ENCODE measurements at places on chromosomes 16 and 17.

GRCh38 chr16:912322-912683, 58.5 kb downstream of the LMF1 start:
- DNase-seq = no peak

GRCh38 chr16:49857423-49858181, 1.7 kb upstream of the ZNF423 start:
- DNase-seq = peak; percentile 88

GRCh38 chr17:49454050-49454449, 39.4 kb upstream of the PHB1 start:
- peak; percentile 81 for DNase-seq

DNA sequence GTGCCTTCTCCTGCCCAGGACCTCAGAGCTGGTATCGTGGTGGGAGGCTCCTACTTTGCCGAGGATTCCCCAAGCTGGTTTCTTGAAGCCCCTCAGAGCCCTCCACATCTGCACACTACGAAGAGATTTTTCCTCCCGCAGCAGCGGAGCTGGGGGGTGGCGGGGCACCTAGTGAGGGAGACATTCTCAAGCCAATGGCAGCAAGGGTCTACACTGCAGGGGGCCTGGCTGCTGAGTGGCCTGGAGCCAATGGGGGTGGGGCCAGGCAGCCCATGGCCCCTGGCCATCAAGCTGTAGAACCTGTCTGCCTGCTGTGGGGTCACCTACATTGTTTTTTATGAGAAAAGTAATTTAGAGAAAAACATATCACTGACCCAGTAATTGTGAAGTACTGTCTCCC, 5.0 kb downstream of the SLC26A11 start:
- DNase-seq = no peak

DNA sequence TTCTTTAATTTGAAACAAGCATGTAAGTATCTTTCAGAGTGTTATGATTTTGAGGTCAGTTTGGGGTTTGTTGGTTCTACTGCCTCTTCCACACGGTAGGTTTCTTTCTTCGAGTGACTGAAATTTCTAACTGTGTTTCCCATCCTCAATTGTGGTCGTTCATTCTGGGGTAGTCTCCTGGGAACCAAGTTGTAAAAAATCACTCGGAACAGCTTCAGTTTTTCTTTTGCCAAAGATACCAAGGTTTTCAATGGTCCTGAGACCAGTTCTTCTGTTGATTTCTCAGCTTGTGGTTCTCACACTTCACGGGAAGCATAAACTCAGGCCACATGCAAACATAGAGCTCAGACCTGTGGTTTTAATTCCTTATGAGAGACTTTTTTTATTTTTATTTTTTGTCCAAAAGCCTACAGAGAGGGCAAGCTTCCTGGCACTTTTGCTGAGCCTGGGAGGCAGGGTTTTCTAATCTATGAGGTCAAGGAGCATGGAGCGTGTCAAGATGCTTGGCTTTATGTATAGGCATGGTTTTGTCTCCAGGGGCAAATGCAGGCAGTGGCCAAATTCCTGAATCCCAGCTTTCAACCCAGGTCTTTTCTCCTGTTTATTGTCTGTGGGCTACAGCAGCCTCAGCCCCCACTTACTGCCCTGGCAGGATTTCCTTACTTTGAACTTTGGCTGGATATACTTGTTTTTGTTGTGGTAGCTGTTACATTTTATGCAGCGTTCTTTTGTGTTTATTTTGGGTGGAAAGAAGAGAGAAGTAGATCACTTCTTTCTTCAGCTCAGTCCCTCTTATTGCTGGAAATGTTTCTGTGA, 32.9 kb downstream of the HS3ST3A1 start:
- DNase-seq = no peak

GRCh38 chr16:34050787-34051320, 591.4 kb downstream of the TP53TG3F start:
- DNase-seq = no peak

- DNase-seq = peak; percentile 96
These were observed 9.9 kb upstream of the RAP1GAP2 start for GRCh38 chr17:2786176-2786881.

DNA sequence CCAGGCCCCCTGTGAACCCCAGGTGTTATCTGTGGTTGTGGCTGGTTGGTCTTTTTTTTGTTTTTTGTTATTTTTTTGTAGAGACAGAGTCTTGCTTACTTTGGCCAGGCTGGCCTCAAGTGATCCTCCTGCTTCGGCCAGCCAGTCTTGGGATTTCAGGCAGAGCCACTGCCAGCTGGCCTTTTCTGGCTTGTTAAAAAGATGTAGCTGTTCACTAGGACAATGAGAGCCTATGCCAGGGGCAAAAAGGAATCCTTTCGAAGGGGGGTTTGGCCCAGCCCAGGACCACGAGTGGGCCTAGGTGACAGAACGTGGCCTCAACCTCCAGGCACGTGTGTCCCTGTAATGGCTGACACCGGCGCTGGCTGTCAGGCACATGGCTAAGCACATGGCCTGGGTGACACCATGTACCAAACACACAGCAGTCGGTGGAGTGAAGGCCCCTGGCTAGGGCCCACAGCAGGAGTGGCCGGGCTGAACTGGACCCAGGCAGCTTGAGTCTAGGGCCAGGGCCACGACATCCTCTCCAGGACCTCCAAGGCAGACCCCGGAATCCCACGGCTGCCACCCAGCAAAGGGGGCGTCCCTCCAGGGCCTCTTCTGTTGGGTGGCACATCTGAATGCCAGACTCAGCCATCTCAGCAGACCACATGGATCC, 6.9 kb upstream of the SLC38A8 start:
- no peak for DNase-seq

DNA sequence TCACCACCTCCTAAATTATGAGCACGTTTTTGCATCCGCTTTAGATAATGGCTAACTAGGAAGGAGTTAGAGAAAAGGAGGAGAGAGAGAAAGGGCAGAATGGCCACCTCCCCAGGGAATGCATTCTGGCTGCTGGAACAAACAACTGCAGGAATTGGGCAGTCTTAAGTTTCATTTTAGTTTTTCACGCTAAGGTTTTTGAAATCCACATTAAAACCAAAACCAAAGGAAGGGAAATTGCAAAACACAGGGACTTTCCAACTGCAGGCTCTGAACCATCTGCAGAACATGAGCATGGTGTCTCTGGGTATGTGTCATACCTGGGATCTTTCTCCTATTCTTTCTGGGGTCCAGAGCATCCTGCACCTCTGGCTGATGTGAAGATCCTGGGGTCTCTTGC, 12.1 kb upstream of the CCL8 start:
- DNase-seq = no peak

- peak; percentile 46 for DNase-seq
These were observed 76.0 kb downstream of the METRNL start for GRCh38 chr17:83155128-83156121.

DNA sequence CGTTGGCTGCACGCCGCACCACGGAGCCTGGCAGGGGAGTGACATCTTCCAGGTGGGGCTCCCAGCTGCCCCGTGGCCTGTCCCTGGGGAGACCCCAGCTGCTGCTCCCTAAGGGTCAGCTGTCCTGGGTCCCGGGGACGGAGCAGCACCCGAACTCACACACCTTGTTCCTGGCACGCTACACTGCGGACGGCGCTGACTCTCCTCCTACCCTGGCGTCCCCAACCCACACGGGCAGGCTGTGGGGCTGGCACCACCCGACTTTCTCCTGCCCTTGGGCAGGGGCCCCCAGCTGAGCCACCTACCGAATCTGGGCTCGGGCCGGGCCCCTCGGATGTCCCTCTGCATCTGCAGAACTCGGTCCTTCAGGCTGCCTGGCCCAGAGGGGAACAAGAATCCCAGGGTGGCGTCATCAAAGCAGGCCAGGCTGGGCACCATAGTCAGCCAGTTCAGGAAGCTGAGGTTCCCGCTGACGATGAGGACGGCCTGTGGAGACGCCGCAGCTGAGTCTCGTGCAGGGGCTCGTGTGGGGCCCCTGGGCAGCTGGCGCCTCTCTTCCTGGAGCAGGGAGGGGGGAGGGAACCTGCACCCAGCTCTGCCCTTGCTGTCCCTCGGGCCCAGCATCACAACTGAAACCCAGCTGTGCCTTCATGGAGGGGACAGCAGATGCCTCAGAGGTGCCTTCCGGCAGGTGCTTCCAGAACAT, 70.5 kb upstream of the GNG13 start:
- no peak for DNase-seq

DNA sequence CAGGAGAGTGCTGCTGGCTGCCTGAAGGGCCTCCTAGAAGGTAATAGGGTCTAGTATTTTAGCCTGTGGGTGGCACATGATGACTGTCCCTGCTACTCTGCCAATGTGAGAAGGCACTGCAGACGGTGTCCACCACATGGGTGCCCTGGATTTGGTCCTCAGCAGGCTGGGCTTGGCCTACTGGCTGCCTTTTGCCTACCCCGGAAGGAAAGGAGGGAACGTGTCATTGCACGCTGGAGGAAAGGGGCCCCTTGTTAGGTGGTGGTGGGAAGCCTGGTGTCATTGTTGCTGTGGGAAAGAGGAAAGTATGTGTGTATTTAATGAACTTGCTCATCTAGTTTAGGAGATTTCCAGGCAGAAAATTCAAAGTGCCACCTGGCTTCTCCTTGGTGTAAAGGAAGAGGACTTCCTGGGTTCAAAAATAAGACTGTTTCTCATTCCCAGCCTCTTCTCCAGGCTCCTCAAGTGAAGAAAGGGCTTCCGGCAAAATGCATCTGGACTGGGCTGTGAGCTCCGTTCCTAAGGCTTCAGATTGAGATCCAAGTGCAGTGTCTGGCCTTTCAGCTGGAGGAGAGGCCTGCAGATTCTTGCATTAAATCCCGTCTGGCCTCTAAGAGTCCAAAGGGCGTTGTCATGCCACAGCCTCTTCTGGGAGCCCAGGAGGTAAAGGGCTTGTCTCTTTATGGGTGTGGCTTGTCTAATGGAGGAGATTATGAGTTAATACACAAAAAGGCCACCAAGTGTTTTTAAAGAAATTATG, 55.1 kb downstream of the RPTOR start:
- no peak for DNase-seq

DNA sequence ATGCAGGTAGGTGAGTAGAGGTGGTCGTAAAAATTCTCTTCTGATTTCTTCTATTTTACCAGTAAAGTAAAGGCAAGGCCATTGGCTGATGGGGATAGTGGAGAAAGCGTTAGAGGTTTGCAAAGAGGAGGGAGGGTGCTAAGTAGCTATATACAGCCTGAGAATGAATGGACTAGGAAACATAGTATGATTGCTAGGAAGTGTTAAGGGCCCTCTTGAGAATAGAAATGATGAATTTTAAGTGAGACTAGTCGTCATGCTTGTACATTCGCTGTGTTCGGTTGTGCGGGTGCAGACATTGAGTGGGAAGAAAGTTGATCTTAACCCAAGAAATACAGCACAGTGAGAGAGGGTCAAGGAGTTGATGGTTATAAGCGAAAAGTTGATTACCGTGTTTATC, 7.2 kb upstream of the HS3ST2 start:
- no peak for DNase-seq

- no peak for DNase-seq
These were observed 8.0 kb upstream of the SPNS2 start for GRCh38 chr17:4490637-4491061.

GRCh38 chr17:9810100-9810949, 11.6 kb downstream of the GSG1L2 start:
- DNase-seq = no peak

- no peak for DNase-seq
These were observed 28.2 kb upstream of the SHISA6 start for GRCh38 chr17:11212792-11213191.

- DNase-seq = peak; percentile 79
These were observed 23.1 kb downstream of the ACLY start for GRCh38 chr17:41895617-41896016.

DNA sequence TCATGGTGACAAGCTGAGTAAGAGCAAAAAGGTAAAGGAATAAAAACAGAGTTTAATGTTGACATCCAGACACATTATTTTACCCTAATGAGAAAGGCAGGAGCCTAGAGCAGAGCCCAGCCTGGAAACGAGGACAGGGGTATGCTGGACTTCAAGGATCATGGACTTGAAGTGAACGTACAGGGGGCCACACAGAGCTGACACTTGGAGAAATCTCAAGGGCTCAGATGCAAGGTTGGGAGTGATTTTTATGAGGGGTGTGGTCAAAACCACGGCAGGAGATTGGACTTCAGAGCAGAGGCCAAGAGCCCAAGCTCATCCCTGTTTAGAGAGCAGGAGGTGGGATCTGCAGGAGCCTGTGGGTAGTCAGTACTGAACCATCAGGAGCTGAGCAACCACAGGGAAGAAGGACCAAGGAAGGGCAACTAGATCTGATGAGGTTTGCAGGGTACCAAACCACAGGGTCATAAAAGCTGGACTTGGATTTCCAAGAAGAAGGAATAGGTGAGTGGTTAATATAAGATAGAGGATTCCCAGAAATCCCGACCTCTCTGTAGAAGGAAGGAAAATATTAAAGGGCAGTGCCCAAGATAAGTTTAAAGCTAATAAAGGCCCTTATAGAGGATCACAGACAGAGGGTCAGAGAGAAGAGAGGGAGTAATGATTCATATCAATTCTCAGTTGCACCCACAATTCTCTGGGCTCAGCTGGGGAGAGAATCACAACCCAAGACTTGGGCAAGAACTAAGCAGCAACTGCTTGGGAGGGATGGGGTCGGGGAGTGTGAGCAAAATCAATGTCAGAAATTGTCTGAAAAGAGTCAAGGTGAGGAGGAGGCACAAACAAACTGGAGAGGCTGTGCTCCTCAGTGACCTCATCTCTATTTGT, 331.7 kb downstream of the SOX9 start:
- no peak for DNase-seq

- no peak for DNase-seq
These were observed 15.9 kb downstream of the TANC2 start for GRCh38 chr17:62981933-62982332.

DNA sequence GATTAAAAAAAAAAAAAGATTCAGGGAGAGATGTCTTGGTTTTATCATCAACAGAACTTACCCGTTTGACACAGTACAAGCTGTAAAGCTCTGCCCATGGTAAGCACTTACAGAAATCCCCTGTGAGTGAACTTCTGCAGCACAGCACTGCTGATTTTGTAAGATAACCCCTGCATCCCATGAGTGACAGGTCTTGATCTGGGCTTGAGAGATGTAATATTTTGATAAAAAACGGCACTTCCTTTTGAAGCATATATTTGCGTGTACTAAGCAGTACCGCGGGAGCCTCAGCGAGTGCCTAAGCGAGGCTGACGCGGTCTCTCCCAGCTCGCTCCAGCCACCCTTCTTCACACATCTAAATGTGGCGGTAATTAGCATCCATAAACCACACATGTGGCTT, 50.5 kb downstream of the IKZF3 start:
- DNase-seq = no peak

DNA sequence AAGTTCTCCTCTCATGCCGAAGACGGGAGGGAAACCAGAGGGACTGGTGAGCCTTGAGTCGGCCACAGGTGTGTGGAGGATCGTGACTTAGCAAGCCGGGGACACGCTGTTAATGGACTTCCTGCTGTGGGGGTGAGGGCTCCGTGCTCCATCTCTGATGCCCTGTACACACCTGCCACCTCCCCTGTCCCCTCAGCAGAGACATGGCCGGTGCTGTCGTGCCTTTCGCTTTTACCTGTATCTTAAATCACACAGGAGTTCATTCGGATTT, 75.9 kb upstream of the ZNF750 start:
- DNase-seq = no peak

Data from eye (tissue), 1 donor.